KBM-7 (cell line): ENCODE measurements at places on chromosomes 5 and 9.

- DNase-seq: no peak
These were observed 111.8 kb downstream of the INIP start for GRCh38 chr9:112605963-112606699.

DNA sequence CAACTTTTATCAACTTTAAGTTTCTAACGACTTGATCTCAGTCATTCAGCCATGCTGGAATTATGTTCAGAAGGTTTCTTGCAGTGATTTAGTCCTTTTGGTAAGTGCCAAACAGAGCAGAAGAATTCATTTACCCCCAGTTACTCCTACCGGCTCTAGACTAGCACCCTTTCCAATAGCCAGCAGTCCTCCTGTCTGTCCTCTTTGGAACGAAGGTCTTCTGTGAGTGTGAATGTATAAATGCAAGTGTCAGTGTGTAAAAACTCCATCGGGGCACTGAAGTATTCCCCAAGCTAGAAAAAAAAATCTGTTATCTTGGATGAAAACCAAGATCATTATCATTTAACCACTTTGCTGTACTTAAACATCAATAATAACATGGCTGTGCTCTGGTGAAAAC lies 64.4 kb downstream of the GLIS3 start:
- no peak for DNase-seq

DNA sequence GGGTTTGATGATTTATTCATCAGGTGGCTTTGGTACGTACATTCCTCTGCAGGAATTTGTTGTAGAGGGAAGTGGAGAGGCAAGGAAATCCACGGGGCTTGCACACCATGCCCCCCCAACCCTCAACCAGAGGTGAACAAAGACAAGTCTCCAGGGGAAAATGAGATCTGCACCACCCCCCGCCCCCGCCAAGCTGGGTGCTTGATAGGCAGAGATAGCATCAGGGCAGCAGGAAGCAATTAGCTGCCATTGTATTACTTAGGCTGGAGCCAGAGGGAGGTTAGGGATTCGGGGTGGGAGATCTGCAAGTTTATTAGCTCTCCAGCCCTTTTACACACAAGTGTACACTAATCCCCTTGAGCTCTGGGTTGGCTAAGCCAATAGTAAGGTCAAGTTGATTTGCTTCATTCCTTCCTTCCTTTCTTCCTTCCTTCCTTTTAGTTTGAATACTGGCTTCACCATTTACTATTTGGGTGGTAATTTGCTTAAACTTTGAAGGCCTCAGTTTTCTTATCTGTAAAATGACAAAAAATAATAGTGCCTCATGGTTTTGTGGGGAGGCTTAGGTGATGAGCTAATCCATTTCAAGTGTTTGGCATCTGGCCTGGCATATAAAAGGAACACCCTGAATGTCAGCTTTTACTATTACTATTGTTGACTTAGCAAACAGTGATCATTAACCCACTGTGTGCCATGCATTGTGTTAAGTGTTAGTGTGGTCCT lies 34.1 kb downstream of the SPRY4 start:
- no peak for DNase-seq

GRCh38 chr9:3887786-3888496 lies 362.1 kb upstream of the RFX3 start:
- DNase-seq: no peak

- DNase-seq: no peak
These were observed 132.0 kb downstream of the CEMIP2 start for GRCh38 chr9:71636143-71636839.

DNA sequence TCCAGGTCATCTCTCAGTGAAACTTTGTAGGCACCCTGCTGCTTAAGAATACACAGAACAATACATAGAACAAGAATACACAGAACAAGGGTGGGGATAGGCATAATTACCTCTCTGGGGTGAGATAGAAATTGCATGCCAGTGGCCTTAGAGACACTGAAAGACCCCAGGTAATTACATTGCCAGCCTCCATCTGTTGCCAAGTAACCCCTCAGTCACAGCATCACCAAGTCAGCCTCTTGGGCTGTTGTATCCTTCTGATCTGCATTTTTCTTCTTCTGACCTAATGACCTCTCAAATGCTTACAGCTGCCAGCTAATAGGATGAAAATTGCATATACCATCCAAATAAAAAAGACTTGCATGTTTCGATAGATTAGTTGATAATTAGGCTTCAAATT lies 167.7 kb downstream of the GRIA1 start:
- DNase-seq: no peak

DNA sequence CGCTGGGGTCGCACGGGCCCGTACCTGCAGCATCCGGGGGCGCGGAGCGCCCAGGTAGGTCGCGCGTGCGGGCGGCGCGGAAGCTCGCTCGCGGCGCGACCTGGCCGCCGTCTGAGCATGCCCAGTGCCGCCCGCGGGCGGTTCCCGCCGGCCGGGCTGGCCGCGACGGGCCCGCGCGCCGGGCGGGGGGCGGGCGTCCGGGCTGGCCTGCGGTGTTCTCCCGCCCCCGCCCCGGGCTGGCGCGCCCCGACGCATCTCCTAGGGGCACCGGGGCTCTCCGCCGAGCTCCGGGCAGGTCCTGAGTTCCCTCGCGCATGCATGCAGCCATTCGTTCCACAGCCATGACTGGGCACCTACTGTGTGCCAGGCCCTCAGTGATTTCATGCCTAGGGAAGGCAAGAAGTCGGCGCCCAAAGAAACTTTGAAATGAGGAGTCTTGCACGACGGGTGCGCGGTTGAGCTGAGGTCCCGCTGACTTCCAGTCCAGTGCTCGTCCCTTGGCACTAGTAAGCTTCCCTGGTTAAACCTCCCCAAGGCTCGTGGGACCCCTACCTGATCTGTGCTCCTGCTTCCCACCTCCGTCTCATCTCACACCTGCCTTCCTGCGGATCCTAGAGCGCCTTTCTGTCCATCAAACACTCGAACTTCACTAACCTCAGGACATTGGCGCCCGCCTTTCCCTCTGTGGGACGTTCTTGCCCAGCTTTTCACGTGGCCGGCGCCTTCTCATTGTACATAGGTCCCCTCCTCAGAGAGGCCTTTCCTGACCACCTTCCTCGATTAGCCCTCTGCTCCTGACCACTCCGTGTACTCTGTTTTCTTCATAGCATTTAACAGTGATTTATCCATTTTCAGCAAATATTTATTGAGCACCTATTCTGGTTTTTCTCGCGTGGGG lies at the start of gene PTPN3:
Gene PTPN3, minus strand, starts transcription at position 113 of the 898 bp plus-strand sequence. CDS start 34,873 bp downstream, outside the sequence.
- no peak for DNase-seq

DNA sequence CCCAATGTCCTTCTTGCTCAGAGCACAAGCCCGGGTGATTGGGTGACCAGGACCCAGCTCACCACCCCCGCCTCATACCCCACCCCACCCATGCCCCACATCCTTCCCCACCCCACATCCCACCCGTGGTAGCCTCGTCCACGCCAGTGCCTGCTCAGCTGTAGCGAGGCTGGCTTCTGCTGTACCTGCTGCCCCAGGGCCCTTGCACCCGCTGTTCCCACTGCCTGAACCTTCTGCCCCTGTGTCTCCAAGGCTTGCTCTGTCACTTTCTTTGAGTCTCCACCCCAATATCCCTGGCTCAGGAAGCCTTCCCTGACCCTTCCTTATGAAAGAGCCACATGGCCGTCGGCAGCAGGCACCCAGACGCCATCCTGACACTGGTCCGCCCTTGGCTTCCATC lies 3.1 kb upstream of the NACC2 start:
- DNase-seq: no peak

DNA sequence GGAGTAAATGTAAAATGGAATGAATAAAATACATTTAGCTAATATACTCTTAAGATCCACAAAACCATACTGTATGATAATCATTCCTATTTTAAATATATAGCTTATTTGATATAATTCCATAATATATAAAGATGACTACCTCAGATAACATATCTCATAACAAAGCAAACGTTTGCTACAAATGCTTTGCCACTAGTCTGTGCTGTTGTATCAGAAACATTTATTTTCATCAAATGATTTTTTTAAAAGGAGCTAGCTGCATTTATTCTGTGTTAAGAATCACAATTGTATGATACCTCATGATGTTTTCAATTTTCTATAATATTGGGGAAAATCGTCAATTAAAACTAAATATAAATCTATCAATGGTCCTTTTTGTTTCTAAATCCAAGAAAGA lies 567.2 kb downstream of the PTPRD start:
- DNase-seq: no peak

- DNase-seq: no peak
These were observed 35.8 kb downstream of the OLFM1 start for GRCh38 chr9:135123126-135123772.

DNA sequence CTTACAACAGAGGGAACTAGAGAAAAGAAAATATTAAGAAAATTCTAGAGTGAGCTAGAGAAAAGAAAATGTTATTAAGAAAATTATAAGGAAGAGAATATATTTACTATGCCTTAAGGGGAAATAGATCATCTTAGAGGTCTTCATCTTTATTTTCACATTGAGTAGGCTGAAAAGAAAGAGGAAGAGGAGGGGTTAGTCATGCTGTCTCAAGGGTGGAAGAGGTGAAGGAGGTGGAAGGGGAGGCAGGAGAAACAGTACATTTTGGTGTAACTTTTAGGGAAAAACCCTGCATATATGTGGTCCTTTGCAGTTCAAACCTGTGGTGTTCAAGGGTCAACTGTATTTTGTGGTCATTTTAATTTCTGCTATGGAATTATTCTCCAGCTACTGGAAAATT lies 46.6 kb downstream of the PPIP5K2 start:
- no peak for DNase-seq

- DNase-seq: peak; percentile 56
These were observed 180.3 kb downstream of the C9orf152 start for GRCh38 chr9:110027671-110028081.

DNA sequence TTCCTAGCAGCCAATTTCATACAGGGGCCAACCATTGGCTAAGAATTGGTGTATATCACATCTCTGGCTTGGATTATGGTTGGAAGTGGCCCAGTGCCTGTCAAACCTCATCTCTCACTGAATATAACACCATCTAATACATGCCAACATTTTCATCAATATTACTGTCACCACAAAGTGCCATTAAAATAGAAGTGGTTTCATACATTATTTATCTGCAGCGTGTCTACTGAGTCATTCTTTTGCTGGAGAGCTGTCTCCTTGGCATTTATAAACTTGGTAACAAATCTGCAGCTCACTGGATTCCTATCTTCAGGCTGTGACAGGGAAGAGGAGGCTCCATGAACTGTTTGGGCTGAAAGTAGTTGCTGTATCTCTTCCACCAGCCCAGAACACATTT lies 70.9 kb downstream of the PTTG1 start:
- no peak for DNase-seq

DNA sequence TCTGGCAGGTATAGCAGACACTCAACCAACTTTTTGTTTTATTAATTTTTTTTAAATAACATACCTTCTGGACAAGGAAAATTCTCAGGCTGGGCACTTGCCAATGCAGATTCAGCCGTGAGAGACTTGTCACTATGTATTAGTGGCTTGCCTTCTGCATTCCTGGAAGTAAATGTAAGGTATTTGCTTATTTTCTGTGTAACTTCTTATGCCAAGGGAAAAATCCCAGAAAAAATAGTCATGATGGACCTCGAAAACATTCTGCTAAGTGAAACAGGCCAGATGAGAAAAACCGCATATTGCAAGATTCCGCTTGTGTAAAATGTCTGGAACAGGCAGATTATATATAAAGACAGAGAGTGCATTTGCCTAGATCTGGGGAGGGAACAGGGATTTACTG lies 260.3 kb upstream of the DAPK1 start:
- no peak for DNase-seq

DNA sequence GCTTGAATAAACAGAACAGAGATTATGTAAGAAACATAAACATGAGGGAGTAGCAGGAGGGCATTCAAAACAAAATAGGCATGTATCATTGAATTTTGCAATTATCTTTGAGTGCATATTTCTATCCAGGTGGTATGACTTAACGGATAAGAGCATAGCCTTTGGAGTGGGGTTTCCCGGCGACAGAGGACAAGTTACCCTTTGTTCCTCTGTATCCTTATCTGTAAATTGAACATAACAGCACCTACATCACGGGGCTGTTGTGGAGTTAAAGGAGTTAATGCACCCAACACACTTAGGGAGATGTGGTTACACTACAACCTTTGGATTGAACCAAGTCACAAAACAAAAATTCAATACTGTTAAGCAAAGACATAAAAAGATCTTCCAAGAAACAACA lies 314.6 kb upstream of the KIF2A start:
- DNase-seq: no peak

DNA sequence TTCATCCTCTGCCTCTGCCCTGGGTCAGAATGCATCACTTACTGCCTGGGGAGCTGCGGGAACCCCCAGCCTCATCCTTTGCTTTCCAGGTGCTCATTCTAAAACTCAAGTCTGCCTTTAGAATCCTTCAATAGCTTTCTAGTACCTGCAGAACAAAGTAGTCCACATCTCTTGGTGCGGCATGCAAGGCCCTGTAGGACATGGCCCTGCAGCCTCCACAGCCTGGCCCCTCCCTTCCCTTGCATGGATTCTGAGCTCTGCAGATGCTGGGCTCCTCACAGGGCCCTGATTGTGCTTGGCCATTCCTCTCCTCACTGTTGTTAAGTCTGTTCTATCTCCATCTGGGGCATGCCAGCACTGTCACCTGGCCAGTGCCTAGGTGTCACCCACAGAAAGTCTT lies 141.6 kb downstream of the ADCY2 start:
- DNase-seq: no peak

GRCh38 chr9:1941989-1942388 lies 73.2 kb upstream of the SMARCA2 start:
- peak; percentile 21 for DNase-seq

- no peak for DNase-seq
These were observed 64.9 kb downstream of the GNAQ start for GRCh38 chr9:77966718-77967117.

DNA sequence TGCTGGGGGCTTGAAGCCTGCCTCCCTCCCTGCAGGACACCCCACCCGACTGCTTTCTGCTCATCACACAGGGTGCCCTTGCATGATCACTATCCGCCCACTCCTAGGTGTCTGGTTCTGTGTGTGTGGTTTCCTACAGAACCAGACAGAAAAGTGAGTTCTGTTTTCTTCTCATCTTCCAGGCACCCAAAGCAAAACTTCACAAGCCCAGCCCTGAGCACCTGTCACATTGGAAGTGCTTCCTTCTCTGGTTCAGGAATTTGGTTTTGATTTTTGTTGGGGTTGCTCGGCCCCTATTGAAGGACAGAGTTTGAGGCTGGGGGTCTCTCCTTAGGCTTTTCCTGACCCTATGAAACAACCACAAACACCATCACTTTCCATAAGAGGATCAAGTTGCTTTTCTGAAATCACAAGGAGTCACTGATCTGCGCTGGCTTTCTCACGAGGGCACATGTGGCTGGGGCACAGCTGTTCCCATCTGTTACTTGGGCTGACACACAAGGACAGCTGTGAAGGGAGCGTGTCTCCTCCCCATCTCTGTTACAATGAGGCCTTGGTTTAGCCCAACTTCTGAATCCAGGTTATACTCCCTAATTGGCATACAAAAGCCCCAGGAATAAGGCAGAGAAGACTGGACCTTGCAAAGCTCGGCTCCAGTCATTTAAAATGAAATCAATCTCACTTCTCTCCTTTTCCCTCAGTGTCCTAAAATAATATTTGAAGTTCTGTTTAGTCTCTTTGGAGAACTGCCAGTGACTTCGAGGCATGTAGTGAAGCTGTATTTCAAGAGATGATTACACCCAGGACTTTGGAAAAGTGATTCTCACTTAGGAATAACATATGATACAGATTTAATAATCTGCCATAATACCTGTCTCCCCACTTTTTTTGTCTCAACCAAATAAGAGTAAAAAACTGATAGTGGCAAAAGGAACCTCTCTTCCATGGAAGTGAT lies 213.1 kb upstream of the GAS1 start:
- DNase-seq: no peak

- no peak for DNase-seq
These were observed 29.8 kb downstream of the PRUNE2 start for GRCh38 chr9:76876098-76876497.

- DNase-seq: no peak
These were observed 138.7 kb upstream of the PALM2AKAP2 start for GRCh38 chr9:109641372-109641659.

- peak; percentile 86 for DNase-seq
These were observed 68.2 kb downstream of the LRSAM1 start for GRCh38 chr9:127519301-127520166.
